ENCODE measurements at places on chromosomes 5 and 9. TPM values are rescaled to one million over a fixed set of nuclear protein-coding genes. Genes with fewer than 3 reads are reported as not detected.

- no peaks in the 10 kb centered on the region for H3K36me3 ChIP-seq
- H3K27me3 ChIP-seq = peaks cover 4% of the 10 kb centered on the region
- no peak overlapping the region for H3K27ac ChIP-seq
- H3K4me3 ChIP-seq = no peak overlapping the region
- DNase-seq = no peak
Measured at GRCh38 chr5:15103130-15103529, 231.6 kb upstream of the ANKH start.

GRCh38 chr5:155575861-155576260, 562.3 kb downstream of the KIF4B start:
- no peak for DNase-seq
- no peaks in the 10 kb centered on the region for H3K36me3 ChIP-seq
- H3K4me3 ChIP-seq = no peak overlapping the region
- no peaks in the 10 kb centered on the region for H3K4me1 ChIP-seq
- H3K27ac ChIP-seq = no peak overlapping the region

- no peak within 1 kb of the TSS for H3K4me3 ChIP-seq
- peaks cover 6% of the 10 kb centered on the region for H3K4me1 ChIP-seq
- no peak for DNase-seq
- H3K36me3 ChIP-seq = peaks cover 6% of the 10 kb centered on the region
- H3K27ac ChIP-seq = no peak within 1 kb of the TSS
Measured at GRCh38 chr5:141172381-141173204, at the start of gene PCDHB7. Gene PCDHB7, plus strand, starts transcription at chr5:141172644. Its CDS starts 192 bp downstream, at chr5:141172836.

- H3K4me1 ChIP-seq = peaks cover 10% of the 10 kb centered on the region
- no peak for DNase-seq
- H3K27me3 ChIP-seq = peaks cover 7% of the 10 kb centered on the region
- H3K4me3 ChIP-seq = no peak overlapping the region
- H3K27ac ChIP-seq = no peak overlapping the region
- H3K36me3 ChIP-seq = no peaks in the 10 kb centered on the region
Measured at GRCh38 chr9:34386656-34387055, 10.0 kb upstream of the MYORG start.

DNA sequence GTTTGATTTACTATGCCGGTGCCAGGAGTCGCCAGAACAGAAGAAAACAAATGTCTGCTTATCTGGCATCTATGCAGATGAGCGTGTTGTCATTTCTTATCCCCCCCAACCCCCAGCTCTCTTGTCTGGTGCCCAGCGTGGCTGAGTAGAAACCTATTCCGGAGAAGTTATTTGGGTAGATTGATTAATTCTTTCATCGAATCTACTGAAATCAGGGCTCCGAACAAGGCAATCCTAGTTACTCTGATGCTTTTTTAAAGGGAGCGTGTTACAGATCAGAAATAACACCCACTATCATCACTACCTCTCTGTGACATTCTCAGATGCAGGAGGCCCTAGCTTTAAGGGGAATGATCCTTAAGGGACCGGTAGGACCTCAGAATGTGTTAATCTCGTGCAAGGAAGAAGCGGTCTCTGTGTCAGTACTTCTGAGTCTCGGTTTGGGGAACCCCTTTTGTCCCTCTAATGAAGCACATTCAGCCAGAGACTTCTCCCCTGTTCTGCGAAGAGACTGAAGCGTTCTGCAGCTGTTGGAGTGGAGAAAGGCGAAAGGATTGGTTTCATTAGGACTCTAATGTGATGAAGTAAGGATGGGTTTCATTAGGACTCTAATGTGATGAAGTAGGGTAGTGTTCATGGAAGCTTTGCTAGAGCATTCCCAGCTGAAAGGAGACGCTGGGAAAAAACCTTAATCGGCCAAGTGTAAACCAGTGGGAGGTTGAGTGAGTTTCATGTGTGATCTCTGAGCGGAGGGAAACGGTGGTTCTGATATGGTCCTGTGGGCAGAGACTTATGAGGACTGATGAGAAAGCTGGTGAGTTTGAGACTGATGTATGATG, 1.5 kb downstream of the PIP5K1B start:
- DNase-seq = no peak
- H3K4me1 ChIP-seq = peaks cover 14% of the 10 kb centered on the region
- peaks cover 4% of the 10 kb centered on the region for H3K36me3 ChIP-seq
- peak overlapping the region; percentile 86 for H3K4me3 ChIP-seq
- H3K27ac ChIP-seq = no peak overlapping the region

GRCh38 chr5:28488752-28489151, 1450.4 kb upstream of the CDH9 start:
- H3K4me1 ChIP-seq = no peaks in the 10 kb centered on the region
- DNase-seq = no peak

DNA sequence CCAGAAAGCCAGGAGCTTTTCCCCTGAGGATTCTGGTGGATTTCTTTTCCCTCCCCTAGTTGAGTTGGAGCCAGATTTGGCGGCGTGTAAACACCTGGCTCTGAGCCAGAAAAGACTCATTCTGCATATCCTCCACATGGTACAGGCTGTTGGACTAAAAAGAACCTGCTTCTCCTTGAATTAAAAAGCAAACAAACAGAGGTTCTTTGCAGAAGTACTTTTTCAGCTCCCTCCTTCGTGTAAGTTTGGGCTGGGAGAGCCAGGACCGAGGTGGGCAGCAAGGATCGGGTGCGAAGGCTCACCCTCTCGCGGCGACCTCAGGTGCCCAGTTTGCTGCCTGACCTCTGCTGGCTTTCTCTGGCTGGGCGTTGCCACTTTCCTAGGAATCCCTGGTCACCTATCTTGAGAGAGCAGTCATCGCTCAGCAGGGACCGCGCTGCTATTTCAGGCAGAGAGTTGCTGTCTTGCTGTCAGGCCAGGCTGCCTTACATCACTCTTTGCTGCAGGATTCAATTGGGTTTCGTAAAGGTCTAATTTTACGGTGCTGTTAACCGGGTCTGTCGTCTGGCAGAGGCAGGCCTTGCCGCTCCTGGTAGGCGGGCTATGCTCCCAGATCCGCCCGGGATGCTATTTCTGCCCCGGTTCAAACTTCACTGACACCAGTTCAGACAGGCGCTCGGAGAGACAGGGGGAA, 3.2 kb downstream of the PAPPA start:
- no peak overlapping the region for H3K4me3 ChIP-seq
- H3K27ac ChIP-seq = no peak overlapping the region

GRCh38 chr5:448061-448765, 5.2 kb downstream of the EXOC3 start:
- no peaks in the 10 kb centered on the region for H3K27me3 ChIP-seq
- peaks cover 29% of the 10 kb centered on the region for H3K36me3 ChIP-seq
- H3K4me3 ChIP-seq = peak overlapping the region; percentile 25
- H3K27ac ChIP-seq = peak overlapping the region; percentile 71

- no peaks in the 10 kb centered on the region for H3K36me3 ChIP-seq
- H3K27ac ChIP-seq = no peak overlapping the region
- DNase-seq = no peak
Measured at GRCh38 chr5:15014809-15015208, 143.2 kb upstream of the ANKH start.

GRCh38 chr5:53783624-53784228, 223.3 kb downstream of the NDUFS4 start:
- peaks cover 7% of the 10 kb centered on the region for H3K4me1 ChIP-seq
- H3K4me3 ChIP-seq = no peak overlapping the region
- H3K27ac ChIP-seq = no peak overlapping the region

DNA sequence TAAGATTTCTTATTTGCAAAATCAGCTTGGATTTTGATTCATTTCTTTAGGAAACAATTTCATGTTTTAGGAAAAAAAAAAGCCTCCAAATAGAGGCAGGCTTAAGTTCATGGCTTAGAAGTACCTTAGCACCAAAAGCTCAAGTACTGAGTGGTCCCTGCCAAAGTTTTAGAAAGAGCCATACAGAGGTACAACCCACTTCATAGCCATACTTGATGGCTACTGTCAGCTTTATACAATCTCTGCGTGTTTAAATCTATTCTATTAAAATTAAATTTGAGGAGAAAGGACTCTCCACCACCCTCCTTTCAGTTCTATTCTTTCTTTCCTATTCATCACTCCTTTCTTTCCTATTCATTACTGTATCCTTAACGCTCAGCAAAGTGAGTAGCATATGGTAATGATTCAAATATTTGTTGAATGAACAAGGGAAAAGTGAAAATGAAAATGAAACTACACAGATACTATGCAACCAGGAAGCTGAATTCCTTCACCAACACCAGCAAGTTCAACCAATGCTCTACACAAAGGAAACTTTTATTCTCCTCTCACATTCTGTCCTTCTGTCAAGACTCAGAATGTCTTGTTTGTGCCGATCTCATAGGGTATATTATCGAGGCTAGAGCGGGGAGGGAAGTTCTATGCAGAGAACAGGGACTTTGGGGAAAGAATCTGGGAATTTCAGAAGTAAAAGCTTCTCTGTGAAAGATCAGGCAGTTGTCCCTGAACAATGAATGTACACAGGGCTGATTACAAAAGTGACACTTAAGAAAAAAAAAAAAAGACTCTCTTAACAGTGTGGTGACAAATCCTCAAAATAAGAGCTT, 138.6 kb upstream of the SPEF2 start:
- peaks cover 3% of the 10 kb centered on the region for H3K36me3 ChIP-seq
- H3K4me1 ChIP-seq = peaks cover 10% of the 10 kb centered on the region
- H3K27me3 ChIP-seq = peaks cover 7% of the 10 kb centered on the region
- DNase-seq = no peak
- peak overlapping the region; percentile 81 for H3K4me3 ChIP-seq
- H3K27ac ChIP-seq = peak overlapping the region; percentile 83

DNA sequence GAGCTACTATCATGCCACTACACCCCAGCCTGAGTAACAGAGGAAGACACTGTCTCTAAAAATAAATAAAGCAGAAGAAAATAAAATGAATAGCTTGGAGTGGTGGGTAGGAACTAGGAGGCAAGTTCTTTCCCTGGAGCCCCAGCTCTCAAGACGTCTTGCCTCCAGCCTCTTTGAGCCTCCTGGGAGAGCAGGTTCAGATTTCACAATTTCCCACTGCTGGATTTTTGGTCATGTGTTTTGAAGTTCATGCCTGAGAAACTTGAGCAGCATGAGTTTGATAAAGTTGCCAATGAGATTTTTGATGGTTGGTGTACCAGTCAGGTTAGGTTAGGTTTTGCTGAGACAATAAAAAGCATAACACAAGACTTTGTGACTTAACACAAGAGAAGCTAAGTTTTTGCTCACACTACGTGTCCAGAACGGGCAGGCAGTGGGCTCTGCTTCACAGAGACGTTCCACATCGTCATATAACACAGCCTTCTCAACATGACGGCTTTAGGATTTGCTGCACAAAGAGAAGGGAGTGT, 4.1 kb upstream of the CCDC69 start:
- peaks cover 4% of the 10 kb centered on the region for H3K36me3 ChIP-seq
- no peaks in the 10 kb centered on the region for H3K27me3 ChIP-seq
- H3K27ac ChIP-seq = peak overlapping the region; percentile 86
- peaks cover 11% of the 10 kb centered on the region for H3K4me1 ChIP-seq

- H3K27ac ChIP-seq = no peak overlapping the region
- peaks cover 25% of the 10 kb centered on the region for H3K4me1 ChIP-seq
Measured at GRCh38 chr9:91419222-91420191, 4.1 kb downstream of the NFIL3 start.

DNA sequence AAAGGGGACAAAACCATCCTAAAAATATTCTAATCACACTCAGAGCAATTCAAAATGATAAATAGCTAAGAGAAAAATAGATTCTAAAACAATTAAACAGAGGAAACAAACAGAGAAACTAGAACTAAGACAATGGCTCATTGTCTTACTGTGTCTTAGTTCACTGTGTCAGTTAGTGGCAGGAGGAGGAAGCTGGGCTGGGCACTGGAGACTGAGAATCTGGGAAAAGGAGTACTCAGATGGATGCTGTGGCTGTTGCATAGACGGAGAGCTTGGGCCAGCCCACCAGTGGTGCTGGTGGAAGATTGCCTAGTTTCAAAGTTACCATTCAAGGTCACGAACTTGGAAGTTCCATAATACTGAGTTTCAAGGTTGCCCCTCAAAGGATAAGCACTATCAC, 94.7 kb upstream of the IFNK start:
- peaks cover 5% of the 10 kb centered on the region for H3K27me3 ChIP-seq
- H3K4me1 ChIP-seq = peaks cover 4% of the 10 kb centered on the region
- DNase-seq = no peak
- no peaks in the 10 kb centered on the region for H3K36me3 ChIP-seq
- no peak overlapping the region for H3K27ac ChIP-seq

DNA sequence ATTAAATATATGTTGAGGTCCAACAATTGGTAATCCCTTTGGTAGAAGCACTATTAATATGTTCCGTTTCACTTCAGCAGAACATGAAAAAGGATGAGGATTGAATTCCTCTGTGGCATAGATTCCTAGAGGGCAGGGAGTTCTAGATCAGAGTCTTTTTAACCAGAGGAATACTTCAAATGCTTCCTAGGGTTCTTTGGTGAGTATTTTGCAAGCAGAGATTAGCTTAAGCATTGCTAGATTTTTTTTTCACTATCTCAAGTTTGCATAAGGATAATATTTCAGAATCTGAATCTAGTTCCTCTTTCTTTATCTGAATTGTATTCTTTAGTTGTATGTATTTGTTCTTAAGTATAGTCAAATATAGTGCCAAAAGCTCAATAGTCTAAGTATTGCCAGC, 116.6 kb upstream of the ADAMTSL1 start:
- H3K4me1 ChIP-seq = no peaks in the 10 kb centered on the region
- no peak for DNase-seq
- no peak overlapping the region for H3K4me3 ChIP-seq
- peaks cover 17% of the 10 kb centered on the region for H3K27me3 ChIP-seq

DNA sequence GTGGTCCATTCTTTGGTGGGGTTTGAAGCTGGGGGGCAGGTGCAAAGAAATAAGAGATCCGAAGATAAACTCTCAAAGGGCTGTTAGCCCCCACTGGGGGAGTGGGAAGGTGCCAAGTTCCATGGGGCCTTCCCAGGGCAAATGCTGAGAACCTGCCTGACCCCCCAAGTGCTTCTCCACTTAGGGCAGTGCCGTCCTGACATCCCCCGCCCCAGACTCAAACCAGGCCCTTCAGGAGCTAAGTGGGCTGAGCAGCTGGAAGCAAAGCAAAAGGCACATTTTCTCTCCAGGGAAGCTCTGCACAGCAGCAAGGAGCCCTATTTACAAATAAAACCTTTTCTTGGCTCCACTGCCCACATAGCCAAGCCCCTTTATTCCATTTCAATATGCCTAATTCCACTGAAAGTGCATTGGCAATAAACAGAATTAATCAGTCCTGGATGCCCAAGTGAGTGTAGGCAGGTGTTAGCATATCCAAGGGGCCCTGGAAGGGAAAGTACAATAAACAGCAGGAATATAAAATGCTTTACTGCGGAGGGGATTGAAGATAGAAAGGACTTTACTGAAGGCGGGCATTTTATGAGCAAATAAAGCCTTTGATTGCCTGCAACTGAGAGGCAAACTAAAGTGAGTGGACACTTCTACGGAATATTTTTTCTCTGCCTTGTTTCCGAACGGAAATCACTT, 44.6 kb downstream of the WHRN start:
- H3K27me3 ChIP-seq = no peaks in the 10 kb centered on the region
- H3K4me1 ChIP-seq = no peaks in the 10 kb centered on the region
- no peak for DNase-seq
- H3K4me3 ChIP-seq = no peak overlapping the region
- peaks cover 3% of the 10 kb centered on the region for H3K36me3 ChIP-seq

DNA sequence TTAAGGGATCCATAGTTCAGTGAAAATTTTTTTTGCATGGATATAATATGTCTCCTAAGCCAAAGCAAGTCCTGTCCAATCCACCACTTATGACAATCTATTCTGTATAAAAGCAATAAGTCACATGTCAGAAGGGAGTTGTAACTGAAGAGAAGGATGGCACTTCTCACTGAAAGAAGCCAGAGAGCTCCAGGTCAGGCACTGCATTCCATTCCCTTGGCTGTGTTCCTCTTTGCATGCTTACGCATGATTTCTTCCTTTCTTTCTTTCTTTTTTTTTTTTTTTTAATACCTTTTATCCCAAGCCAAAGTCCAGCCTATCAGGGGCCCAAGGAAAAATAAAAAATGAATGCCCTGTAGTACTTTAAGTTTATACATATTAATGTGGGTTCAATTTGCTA, 39.8 kb downstream of the MAMDC2 start:
- no peak for DNase-seq
- H3K4me1 ChIP-seq = peaks cover 9% of the 10 kb centered on the region
- no peak overlapping the region for H3K27ac ChIP-seq
- no peak overlapping the region for H3K4me3 ChIP-seq
- no peaks in the 10 kb centered on the region for H3K36me3 ChIP-seq

The TMEM8B gene
- total RNA-seq = 4.5 TPM

Data from T-helper 17 cell (primary cell).